Activated CD4-positive, alpha-beta T cell treated with anti-CD3 and anti-CD28 coated beads, Interleukin-10, Interleukin-2, amounts not matched to agents 100 ng/mL and 50 ng/mL, durations not matched to agents 16 hours and 8 hours (primary cell): ENCODE measurements at places on chromosomes 5 and 9.

GRCh38 chr5:179268399-179268952, 76.8 kb downstream of the ADAMTS2 start:
- DNase-seq, result no peak

- DNase-seq, result peak; percentile 5
Measured at GRCh38 chr9:70324963-70325362, 66.2 kb downstream of the SMC5 start.

DNA sequence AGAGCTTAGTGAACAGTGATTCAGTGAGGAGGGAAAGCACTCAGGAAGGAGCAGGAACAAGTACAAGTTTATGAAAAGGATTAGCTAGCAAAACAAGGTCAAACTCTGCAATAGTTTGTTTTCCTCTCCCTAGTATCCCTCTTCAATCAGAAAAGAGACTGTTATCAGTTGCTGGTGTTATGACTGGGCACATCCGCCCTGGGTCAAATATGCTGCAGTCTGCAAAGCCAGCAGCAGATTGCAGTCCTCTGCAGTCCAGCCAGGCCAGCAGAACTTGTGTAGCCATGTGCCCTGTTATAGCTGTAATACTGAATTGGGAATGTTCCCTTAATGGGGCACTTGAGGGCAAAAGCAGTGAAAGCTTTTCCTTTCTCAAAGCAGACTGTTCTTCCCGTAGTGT, 12.0 kb downstream of the PCDHAC2 start:
- DNase-seq, result no peak

- DNase-seq, result no peak
Measured at GRCh38 chr5:133366438-133366837, 245.9 kb downstream of the FSTL4 start.

DNA sequence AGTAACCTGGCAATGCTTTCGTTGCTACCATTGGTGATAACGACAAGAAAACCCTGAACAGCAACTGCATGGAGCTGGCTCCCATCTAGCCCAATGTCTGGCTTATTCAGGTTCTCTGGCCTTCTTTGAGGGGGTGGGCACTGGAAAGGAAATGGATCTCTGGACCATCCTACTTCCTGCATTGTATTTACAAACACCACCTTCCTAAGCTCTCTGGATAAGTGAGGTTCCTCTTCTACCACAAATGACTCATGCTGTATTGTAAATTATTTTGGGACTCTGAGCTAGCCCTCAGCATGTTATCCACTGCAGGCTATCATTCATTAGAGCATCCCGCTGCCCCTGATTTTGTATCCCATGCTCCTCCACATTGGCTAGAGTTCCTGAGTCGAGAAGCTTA, 136.9 kb upstream of the KLF9 start:
- no peak for DNase-seq

DNA sequence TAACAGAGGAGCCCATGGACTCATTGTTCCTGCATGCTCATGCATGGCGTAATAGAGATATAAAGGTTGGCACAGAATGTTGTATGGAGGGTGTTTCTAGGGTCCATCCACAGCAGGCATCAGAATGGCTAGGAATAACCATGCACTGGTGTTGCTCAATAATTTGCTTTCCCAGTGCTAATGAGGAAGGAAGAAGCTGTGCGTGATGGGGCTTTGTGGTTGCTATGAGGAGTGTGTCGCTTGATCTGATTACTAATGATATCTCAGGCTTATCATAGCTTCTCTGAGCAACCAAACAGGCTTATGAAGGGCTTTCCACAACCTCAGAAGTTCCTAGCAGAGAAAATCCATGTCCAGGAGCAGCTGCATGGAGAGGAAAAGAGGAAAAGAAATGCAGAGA, 151.3 kb upstream of the TRPC7 start:
- no peak for DNase-seq

DNA sequence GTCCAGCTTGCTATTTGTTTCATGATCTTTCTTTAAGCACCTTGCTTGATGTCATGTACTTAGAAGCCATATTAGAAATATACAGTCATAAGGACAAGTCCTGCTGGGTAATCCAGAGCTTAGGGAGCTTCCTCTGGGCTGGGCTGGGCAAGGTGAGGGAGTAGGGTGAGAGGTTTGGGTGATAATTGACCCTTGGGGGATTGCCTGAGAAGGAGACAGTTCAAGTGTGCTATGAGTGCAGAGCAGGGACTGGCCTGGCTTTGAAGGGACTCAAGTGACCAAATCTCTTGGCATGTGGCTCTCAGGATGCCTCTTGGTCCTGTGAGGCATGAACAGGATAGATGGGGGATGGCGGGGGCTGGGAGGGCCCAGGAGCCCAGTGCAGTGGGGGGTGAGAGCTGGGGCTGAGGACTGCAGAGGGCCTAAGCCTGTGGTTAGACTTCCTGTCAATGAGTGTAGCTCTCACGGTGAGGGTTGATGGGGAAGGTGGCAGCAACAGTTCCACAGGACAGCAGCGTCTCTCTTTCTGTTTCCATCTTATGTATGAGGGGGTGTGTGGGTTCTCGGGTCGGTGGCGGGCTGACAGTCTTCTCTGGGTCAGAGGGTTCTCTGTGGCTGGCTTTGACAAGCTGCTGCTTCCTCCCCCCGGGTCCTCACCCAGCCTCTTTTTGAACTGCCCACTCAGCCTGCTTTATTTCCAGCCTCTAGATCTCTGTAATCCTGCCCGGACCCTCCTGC, 53.5 kb downstream of the RGS3 start:
- peak; percentile 90 for DNase-seq
